ENCODE measurements at places on chromosomes 12 and 14. TPM values are rescaled to one million over a fixed set of nuclear protein-coding genes. Genes with fewer than 3 reads are reported as not detected.

NOVA1 gene
- 6.2 TPM for total RNA-seq

NPAS3 gene
- total RNA-seq, result not detected

MDGA2 gene
- total RNA-seq, result not detected

RAB15 gene
- total RNA-seq, result 17.7 TPM

HOXC13 gene
- total RNA-seq, result 12.4 TPM

CHD8 gene
- total RNA-seq, result 43.6 TPM

CIROP gene
- not detected for total RNA-seq

ZNF891 gene
- 0.39 TPM for total RNA-seq

GPR84 gene
- total RNA-seq, result 0.09 TPM

TAS2R13 gene
- total RNA-seq, result not detected

TAS2R7 gene
- total RNA-seq, result not detected

SLC24A4 gene
- total RNA-seq, result 0.10 TPM

VSIG10 gene
- total RNA-seq, result 21.8 TPM

B3GNT4 gene
- total RNA-seq, result 0.63 TPM

CALCOCO1 gene
- total RNA-seq, result 19.3 TPM

RAPGEF3 gene
- 0.57 TPM for total RNA-seq

LLPH gene
- total RNA-seq, result 57.8 TPM

RAD9B gene
- 0.31 TPM for total RNA-seq

SDR9C7 gene
- not detected for total RNA-seq

CD163 gene
- not detected for total RNA-seq

RFLNA gene
- total RNA-seq, result 0.13 TPM

SLC17A8 gene
- total RNA-seq, result not detected

FOS gene
- total RNA-seq, result 8.9 TPM

ADAMTS20 gene
- total RNA-seq, result not detected

AMHR2 gene
- 2.0 TPM for total RNA-seq

KRT1 gene
- total RNA-seq, result not detected

PRB2 gene
- total RNA-seq, result not detected

OTX2 gene
- total RNA-seq, result not detected

USP5 gene
- total RNA-seq, result 77.2 TPM

OR4E2 gene
- not detected for total RNA-seq

NPFF gene
- total RNA-seq, result not detected

PLEKHG3 gene
- total RNA-seq, result 52.3 TPM

EID3 gene
- 8.5 TPM for total RNA-seq

RBP5 gene
- total RNA-seq, result not detected

KRT73 gene
- total RNA-seq, result not detected

AEBP2 gene
- 23.8 TPM for total RNA-seq

B4GALNT1 gene
- 46.5 TPM for total RNA-seq

Measured in A549 treated with CpdA at 1 μM for 4 hours (cell line).